AG09309 (cell line): ENCODE measurements at places on chromosomes 11 and 22.

DNA sequence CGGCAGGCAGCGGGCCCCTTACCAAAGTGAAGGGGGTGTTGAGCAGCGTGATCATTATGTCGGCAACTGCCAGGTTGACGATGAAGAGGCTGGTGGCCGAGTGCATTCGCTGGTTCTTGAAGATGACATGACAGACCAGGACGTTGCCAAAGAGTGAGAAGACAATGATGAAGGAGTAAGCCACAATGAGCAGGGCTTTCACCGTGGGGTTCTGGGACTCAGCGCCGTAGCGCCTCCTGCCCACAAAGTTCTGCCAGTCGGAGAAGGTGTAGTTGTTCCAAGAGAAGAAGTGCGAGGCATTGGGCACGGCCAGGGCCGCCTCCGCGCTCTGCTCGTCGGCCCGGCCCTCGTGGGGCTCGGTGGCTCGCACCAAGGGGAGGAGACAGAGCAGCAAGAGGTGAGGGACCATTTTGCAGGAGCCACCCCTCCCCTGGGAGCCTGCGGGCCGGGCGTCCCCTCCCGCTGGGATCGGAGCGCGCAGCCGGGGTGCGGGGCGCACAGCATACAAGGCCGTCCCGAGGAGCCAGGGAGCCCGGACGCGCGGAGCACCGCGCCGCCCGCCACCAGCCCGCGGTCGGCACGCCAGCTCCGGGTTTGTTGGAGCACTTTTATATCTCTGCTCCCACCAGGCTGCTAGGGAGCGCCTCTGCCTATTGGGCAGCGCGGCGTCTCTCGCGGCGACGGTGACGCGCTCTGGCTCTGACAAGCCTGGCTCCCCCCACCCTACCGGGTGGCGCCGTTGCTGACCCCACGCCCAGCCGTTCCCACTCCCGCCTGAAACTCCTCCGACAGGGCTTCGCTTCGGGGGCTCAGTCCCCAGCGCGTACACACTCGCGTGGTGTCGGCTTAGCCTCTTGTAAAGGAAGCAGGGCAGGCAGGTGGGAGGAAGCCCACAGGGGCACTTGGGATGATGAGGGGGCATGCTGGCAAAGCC lies at the start of gene GPR83:
TSS of gene GPR83 (minus strand) at position 581 of the 934 bp plus-strand sequence. CDS start at position 409, 172 bp downstream.
- DNase-seq: no peak

DNA sequence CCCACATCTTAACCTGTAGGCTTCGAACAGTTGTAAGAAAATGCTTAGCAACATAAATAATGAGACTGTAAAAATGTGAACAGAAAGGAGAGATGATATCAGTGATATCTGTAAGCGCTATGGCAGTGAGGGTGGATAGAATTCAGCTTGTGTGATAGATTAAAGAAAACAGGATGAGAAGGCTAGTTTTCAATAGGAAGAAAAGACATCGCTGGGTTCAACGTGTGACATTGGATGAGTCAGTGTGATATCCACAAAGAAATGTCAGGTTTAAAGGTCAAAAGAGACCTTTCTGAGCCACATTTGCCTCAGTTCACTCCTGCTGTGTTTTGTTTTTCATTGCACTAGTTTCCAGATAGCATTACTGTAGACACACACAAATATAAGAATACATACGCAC lies 13.7 kb upstream of the RFPL3 start:
- no peak for DNase-seq

- no peak for DNase-seq
Measured at GRCh38 chr11:63766531-63767235, 1.9 kb downstream of the ZFTA start.

DNA sequence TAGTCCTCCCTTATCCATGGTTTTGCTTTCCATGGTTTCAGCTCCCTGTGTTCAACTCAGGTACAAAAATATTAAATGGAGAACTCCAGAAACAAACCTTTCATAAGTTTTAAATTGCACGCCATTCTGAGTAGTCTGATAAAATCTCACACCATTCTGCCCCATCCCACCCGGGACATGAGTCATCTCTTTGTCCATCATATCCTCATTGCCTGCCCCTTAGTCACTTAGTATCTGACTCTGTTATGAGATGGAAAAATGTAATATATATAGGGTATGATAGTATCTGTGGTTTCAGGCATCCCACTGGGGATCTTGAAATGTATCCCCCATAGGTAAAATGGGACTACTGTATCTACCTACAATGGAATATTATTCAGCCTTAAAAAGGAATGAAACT lies 35.5 kb upstream of the FGF3 start:
- no peak for DNase-seq

- DNase-seq: no peak
Measured at GRCh38 chr11:121415856-121416255, 36.3 kb upstream of the SORL1 start.

GRCh38 chr11:19768815-19769214 lies 56.2 kb downstream of the NAV2 start:
- DNase-seq: no peak

DNA sequence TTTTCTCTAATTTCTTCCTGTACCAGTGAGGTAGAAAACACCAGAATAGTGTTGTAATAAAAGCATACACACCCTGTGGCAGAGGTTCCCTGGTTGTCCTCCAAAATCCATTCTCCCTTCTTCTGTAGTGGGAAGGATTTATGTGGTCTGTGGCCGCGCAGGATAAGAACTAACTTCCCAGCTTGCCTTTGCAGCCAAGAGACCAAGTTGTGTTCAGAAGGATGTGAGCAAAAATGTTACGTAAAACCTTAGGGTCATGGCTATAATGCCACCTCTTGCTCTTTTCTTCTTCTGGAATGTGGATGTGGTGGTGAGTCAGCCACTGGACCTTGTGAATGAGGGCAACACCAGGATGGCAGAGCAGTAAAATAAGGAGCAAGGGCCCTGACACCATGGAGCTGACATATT lies 28.4 kb downstream of the CCDC90B start:
- peak; percentile 88 for DNase-seq

DNA sequence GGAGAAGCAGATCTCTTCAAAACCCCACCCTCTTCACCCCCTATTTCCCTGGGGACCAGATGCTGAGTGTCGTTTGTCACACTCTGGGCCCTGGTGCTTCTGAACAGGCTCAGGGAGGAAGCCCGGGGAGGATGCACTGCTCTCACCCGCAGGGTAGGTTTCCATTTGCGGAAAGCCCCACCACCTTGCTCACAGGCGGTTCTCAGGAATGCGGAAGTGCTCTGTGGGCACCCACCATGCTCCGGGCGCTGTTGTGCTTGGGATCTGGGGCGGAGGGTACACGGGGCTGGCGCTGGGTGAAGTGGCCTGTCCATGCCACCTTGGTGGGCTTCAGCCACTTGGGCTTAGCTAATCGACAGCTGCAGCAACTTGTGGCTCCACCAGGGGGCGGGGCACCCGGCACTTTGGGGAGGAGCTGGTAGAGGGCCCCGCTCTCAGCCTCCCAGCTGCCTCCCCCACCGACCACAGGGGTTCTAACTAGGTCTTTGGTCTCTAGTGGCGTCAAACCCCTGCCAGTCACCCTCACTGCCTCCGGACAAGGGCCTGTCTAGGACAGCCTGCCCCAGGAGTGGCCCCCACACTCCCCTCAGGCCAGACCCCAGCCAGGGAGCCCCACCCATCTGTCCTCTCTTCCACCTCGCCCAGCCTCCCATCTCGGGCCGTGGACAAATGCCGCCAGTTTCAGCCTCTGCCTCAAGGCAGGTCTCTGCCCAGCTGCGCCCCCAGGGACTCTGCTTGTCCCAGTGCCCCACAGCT lies 7.4 kb downstream of the NDUFV1 start:
- DNase-seq: no peak

GRCh38 chr22:31637891-31638618 lies 24.0 kb downstream of the PISD start:
- DNase-seq: no peak

DNA sequence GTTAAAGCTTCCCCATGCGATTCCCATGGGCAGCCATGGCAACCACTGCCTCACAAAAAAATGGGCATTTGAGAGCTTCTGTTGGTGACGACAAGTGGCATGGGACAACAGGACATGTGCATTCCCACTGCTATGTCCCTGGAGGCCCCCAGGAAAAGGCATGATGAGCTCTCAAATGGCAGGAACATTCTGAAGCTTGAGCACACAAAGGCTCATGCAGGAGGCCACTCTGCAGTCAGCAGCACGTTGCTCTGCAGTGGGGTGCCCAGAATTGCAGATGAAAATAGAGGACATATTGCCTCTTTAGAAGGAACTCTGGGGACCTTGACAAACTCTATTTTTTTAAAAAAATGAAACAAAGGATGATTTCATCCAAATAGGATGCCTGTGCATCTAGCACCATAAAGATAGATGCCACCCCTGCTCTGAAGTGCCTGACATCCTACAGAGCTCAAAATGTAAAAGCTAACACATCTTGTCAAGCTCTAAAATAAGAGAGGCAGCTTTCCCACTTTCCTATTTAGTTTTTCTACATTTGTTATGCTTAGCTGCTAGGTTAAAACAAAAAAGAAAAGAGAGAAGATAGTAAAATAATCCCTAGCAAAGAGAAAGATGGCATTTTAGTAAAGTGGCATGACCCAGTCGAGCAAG lies 277.6 kb upstream of the ZC3H12C start:
- DNase-seq: no peak

GRCh38 chr11:6567371-6567745 lies 36.1 kb downstream of the RRP8 start:
- DNase-seq: no peak

DNA sequence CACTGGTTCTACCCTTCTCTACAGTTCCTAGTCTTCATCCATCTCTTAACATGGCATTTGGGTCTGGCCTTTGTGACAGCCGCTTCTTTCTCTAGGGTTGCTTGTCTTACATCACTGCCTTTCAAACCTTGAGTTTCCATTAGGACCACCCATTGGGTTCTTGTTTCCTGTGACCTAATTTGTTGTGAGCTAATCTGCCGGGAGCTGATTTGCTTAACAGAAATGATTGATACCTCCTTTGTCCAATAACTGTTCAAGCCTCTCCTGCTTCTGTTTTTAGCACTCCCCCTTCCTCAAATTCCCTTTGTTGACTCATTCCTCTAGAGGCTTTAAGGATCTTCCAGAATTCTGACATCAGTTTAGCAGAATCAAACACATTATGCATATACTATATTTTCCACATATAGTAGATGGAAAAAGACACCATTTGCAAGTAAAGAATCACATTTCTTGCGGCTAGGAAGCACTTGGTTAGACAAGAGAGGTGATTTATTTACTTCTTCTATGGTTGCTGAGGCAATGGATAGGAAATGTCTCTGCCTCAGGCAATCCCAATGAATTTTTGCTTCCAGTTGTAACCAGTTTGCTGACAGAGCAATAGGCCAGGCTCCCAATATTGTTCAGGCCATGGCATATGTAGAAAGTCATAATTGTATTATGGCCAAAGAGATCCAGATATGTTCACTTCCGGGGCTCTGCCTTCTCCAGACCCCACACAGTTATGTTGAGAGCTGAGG lies 130.7 kb downstream of the SNX19 start:
- DNase-seq: no peak

GRCh38 chr11:92533657-92534335 lies 309.2 kb downstream of the FAT3 start:
- no peak for DNase-seq

- DNase-seq: no peak
Measured at GRCh38 chr11:45079943-45080719, 66.3 kb upstream of the PRDM11 start.

- no peak for DNase-seq
Measured at GRCh38 chr11:134124660-134125451, 56.0 kb downstream of the JAM3 start.

DNA sequence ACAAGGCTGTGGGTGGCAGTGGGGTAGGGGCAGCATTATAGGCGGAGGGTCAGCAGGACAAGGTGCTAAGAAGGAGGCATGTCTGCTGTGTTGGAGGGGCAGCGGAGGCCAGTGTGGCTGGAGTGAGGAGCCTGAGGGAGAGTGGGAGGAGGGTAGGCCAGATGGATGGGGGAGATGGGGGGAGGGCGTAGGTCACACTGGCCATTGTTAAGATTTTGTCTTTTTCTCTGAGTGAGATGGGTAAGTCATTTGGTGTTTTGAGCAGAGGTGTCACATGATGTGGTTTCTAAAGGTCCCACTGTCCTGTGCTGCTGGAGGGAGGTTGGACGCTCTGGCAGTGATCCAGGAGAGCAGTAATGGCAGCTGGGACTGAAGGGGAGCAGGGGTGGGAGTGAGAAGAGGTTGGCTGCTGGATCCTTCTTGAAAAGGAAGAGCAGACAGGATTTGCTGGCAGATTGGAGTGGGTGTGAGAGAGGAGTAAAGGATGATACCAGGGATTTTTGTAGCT lies 9.8 kb downstream of the PPP6R3 start:
- no peak for DNase-seq

DNA sequence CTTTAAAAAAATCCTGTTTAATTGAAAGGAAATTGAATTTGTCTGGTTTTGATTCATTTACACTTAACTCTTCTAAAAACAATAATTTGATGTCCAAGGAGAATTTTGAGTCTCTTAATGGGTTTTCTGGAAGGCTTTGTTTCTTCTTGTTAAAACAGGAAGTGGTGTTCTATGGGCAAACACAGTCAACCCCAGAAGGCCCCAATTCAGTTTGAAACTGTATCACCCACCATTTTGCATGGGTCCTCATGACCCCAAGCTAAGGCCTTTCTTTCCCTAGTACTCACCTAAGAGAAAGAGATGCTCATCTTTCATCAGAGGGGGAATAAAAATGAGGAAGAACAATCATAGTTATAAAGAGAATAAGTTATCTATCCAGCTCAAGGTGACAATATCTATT lies 10.6 kb downstream of the FLI1 start:
- DNase-seq: no peak

DNA sequence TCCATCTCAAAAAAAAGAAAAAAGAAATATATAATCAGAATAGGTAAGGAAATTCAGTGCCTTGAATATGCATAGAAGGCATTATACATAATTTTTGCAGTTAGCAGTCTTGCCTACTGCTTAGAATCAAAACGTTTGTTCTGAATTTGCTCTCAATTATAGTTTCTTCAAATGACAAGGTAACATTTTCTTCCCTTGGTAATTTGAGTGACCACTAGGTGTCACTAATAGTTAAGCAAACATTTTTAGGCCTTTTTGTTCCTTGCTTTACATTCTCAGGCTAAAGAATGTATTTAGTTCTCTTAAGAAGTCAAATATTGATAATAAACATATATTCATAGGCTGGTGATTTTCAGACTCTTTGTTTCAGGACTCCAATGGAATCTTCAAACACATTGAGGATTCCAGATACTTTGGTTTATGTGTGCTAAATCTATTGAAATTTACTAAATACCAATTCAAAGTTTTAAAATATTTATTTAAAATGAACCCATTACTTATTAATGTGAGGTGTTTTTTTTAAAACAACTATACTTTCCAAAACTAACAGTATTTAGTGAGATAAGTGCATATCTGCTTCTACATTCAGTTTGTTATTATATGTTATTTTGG lies 55.0 kb upstream of the DEPDC7 start:
- peak; percentile 20 for DNase-seq

DNA sequence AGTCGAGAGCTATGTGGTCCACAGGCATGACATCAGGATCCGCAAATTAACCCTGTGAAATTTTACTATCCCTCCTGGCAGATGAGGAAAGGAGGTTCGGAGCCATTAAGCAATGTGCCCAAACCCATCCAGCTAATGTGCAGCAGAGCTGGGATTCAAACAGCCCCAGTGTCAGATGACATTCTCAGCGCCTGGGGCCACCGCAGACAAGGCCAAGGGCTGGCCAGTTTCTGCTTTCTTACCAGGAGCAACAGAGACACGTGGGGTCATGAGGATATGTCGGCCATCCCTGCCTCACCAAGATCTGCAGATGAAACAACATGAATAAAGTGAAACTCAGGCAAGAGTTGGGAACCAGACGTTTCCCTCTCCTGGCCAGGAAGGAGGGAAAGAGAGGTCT lies 110.2 kb downstream of the TENM4 start:
- no peak for DNase-seq
